Posterior cingulate gyrus (tissue), 11 donors: ENCODE measurements at places on chromosomes 3 and 15.

- DNase-seq: no peak
Observed at GRCh38 chr15:79878078-79878705, 18.6 kb downstream of the MTHFS start.

- DNase-seq: peak; percentile 25
Observed at GRCh38 chr15:80252121-80252518, at the start of gene CTXND1. Gene CTXND1 (minus strand): TSS chr15:80252213. CDS start chr15:80201949, 50,264 bp downstream.

GRCh38 chr3:196916221-196916620, 26.1 kb downstream of the NCBP2 start:
- no peak for DNase-seq

DNA sequence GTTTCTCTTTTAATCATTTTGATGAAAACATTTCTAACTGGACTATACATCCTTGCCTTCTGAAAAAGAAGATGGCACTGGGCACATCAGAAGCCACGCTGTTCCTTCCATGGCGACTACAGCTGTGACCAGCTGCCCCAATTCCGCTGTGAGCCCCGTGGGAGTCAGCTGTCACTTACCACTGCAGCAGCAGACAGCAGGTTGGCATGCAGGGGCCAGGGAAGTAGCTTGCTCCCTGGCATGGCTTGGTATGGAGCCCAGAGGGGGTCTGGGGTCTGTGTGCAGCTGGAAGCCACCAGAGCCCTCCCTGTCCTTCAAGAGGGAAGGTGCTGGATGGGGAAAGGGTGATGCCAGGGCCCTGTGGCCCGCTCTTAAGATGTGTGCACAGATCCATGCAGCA, 4.5 kb upstream of the ZXDC start:
- no peak for DNase-seq

DNA sequence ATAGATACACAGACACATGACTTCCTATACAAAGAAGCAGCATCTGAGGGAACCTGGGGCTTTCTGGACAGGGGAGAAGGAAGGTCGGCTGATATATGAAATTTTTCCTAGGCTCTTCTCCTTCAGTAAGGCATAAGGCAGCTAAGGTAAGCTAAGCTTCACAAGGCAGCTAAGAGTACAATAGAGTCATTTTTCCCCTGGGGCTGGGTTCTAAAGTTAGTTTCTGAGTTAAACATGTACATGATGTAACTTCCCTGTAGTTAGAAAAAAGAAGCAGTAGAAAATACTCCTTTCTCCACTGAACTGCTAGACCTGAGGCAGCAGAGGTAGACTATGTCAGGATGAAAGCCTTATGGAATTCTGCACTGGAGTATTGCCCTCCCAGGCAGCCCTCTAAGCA, 109.6 kb downstream of the PLD1 start:
- DNase-seq: no peak

DNA sequence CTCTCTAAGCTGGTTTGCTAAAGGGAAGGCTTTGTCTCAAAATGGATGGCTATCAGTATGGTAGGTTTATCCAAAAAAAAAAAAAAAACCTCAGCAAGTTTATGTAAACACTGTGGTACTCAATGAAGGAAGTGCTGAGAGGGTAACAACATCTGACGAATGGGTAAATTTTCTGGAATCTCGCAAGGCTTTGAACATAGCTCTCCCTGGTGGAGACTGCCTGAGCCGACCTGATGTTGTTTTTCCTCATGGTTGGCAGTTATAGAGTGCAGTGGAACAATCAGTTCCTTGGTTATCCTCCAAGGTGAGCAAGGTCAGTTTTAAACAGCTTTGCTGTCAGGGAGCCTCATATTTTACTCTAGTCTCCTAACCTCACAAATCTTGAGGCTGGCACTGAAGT, 94.6 kb downstream of the ZPLD1 start:
- DNase-seq: no peak

GRCh38 chr3:54731732-54732445, 196.0 kb downstream of the LRTM1 start:
- no peak for DNase-seq

DNA sequence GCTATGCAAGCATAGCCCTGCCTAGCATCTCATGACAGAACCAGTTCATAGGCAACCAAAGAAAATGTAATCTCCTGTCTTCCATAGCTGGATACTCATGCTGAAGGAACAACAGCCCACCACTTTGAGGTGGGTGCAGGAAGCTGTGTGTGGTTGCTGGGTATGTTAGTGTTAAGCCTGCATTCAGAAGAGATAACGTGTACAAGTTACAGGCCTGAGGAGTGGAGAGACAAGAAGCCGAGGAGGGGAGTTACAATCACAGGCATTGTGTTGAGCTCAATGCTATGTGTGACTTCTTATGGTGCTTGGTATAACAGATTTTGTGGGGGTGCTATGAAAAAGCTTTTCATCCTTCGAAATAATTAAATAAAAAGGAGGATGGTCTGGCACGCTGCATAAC, 42.8 kb upstream of the SECISBP2L start:
- no peak for DNase-seq

DNA sequence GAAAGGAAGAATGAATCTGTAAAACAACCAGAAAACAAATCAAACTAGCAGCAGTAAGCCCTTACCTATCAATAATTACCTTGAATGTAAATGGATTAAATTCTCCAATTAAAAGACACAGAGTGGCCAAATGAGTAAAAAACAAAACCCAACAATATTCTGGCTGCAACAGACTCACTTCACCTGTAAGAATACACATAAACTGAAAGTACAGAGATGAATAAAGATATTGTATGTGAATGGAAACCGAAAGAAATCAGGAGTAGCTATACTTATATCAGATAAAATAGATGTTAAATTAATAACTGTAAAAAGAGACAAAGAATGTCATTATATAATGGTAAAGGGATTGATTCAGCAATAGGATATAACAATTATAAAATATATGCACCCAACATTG, 514.5 kb upstream of the DPPA4 start:
- no peak for DNase-seq

GRCh38 chr3:98770261-98771039, 7.3 kb downstream of the ST3GAL6 start:
- DNase-seq: no peak

GRCh38 chr3:146396792-146397191, 72.6 kb downstream of the PLSCR2 start:
- no peak for DNase-seq

GRCh38 chr15:86061581-86061980, 18.1 kb upstream of the AGBL1 start:
- no peak for DNase-seq

DNA sequence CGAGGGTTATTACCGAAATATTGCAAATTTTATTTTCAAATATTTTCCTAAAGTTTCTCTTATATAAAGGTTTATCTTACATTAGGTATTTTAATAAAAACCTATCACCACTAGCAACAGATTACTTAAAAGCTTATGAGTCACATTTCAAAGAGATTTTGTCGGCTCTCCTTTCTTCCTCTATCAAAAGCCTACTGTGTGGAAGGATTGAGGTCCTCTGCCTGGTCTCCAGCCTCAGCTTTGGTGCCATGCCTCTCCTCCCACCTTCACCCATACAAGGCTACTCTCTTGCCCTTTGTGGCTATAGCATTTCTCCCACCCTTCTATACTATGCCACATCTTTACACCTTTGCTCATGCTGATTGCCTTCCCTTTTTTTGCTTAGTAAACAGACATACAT, 199.3 kb downstream of the TNIK start:
- DNase-seq: no peak

GRCh38 chr3:134013280-134013679, 16.4 kb downstream of the SLCO2A1 start:
- no peak for DNase-seq
